Cardiac septum (tissue), 1 donor: ENCODE measurements at places on chromosomes 7 and 10.
A peak's percentile ranks its signal among the peaks of the same experiment; 100 is the strongest.

GRCh38 chr7:98470485-98471240, 69.8 kb upstream of the BAIAP2L1 start:
- no peak for DNase-seq

DNA sequence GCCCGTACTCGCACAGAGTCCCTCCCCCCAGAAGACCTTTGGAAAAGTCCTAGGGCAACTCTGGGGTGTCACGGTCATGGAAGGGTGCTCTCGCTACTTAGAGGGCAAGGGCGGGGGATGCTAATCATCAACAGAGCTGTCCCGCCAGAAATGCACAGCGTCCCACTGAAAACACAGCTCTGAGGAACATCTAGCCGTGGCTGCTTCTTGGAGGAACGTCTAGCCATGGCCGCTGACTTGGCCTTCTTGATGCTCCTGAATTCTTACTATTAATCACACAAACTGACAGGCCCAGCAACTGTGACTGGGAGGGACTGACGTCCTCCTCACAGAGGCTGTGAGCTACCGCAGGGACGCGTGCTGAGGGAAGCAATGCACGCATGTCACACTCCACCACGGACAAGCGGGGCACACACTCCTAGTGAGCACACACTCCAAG, 1.7 kb downstream of the TUBGCP2 start:
- no peak for DNase-seq

DNA sequence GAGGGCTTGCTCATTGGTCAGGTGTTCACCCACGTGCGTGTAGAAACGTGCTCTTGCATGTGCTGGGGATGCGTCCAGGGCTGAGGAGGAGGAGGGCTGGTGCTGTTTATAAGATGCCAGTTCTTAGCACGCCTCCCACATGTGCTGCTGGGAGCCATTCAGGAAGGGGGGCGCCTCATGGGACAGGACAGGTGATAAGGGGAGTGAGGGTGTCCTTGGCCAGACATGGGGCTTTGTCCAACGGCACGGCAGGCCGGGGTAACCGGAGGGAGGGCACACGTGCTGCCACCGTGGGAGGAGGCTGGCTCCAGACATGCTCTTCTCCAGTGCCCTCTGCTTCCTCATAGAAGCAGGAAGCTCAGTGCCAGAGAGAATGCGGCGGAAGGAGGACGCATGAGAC, 150.0 kb downstream of the ZMYND11 start:
- no peak for DNase-seq

DNA sequence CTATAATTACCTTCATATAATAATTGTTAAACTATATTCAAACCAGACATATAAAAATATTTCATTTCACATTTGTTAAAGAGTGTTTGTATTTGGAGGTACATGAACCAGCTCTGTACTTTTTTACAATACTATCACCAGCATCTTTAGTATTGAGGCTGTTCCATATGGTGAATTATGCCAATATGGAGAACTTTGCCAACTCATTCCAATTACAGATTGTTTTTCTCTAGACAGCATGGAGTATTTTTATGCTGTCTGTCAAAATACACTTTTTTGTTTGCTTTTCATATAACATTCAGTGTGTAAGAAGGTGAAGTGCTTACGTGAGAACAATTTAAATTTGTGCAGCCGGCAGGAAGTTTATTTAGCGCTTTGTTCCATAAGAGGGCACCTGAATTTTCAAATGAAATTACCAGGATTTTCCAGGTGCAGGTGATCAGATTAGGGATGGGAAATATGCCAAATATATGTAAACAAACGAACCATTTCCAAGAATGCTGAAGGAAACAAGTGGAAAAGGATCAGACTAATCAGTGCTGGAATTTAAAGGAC, 54.9 kb downstream of the SEMA3E start:
- no peak for DNase-seq

GRCh38 chr7:47635091-47636080, 53.5 kb upstream of the TNS3 start:
- DNase-seq, result no peak

DNA sequence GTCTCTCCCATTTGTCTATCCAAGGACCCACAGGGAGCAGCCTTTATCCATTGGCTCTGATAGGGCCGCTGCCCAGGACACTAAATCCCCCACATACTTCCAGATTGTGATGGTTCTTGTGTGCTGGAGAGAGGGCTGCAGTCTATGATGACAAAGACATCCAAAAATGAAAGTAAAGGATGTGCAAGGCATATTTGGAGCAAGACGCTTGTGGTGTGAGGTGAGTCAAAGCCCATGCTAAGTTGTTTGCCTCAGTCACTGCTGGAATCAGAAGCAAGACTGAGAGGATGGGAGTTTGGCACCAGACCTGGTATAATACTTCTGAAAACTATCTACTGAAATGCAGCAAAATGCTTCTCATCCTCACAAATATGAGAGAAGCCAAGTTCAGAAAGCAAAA, 22.7 kb downstream of the ZNF22 start:
- DNase-seq, result no peak

DNA sequence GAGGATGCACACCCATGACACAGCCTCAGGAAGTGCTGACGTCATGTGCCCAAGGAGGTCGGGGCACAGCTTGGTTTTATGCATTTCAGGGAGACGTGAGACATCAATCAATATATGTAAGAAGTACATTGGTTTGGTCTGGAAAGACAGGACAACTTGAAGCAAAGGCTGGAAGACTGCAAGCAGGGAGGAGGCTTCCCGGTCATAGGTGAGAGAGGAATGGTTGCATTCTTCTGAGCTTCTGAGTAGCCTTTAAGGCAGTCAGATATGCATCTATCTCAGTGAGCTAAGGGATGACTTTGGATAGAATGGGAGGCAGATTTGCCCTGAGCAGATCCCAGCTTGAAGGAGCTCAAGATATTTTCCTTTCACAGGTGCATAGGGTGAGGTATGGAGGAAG, 349.5 kb downstream of the TYW1 start:
- DNase-seq, result no peak

- DNase-seq, result no peak
Observed at GRCh38 chr7:76359978-76360638, 1.3 kb upstream of the YWHAG start.

- DNase-seq, result no peak
Observed at GRCh38 chr7:22859641-22860290, 37.1 kb upstream of the TOMM7 start.

- no peak for DNase-seq
Observed at GRCh38 chr7:134632937-134633540, 13.6 kb upstream of the BPGM start.

DNA sequence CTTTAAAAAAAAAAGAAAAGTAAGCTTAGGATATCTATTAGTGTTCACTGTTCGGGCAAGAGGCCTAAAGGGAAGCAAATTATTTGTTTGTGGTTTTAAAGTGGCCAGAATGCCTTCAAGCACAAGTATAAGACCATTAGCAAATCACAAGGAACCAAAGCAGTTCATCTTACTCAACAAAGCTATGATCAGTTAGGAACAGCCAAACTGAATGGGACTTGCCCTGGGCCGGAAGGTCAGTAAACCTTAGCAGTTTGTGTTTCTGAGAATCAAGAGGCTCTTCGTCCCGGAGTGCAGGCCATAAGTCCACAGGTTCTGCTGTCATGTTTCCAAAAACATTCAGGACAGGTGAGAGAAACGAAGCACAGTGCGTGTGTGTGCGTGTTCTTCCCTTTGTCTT, 4.5 kb downstream of the FBXW4 start:
- no peak for DNase-seq

GRCh38 chr10:70118196-70118595, 14.4 kb downstream of the AIFM2 start:
- no peak for DNase-seq

DNA sequence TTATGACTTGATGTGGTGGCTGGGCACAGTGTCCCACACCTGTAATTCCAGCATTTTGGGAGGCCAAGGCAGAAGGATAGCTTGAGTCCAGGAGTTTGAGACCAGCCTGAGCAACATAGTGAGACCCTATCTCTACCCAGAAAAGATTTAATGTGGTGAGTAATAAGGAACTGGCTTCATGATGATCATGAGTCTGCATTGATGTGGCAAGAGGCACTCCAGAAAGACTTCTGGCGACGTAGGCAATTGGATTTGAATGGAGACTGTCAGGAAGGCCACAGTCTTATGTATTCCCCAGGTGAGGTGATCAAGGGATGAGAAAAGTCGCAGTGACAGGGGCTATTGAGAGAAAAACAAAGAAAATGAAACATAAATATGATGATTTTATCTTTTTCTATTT, 138.0 kb downstream of the CACNB2 start:
- DNase-seq, result no peak

DNA sequence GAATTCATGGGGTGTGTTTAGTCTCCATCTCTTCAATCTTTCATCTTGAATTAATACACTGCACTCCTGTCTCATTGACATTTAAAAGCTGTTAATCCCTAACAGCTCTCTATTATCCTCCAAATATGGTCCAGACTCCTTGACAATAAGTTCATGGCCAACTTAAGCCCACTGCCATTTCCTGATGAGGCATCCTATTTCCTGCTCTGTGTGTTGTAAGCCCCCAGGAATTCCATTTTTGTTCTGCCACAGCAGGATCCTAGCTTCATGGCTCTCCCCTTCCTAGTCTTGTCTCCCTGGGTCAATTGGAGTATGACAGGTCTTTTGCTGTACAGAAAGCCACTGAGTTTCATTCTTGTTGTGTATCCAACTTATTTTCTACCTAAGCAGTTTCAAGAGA, 218.8 kb downstream of the OTUD1 start:
- no peak for DNase-seq

DNA sequence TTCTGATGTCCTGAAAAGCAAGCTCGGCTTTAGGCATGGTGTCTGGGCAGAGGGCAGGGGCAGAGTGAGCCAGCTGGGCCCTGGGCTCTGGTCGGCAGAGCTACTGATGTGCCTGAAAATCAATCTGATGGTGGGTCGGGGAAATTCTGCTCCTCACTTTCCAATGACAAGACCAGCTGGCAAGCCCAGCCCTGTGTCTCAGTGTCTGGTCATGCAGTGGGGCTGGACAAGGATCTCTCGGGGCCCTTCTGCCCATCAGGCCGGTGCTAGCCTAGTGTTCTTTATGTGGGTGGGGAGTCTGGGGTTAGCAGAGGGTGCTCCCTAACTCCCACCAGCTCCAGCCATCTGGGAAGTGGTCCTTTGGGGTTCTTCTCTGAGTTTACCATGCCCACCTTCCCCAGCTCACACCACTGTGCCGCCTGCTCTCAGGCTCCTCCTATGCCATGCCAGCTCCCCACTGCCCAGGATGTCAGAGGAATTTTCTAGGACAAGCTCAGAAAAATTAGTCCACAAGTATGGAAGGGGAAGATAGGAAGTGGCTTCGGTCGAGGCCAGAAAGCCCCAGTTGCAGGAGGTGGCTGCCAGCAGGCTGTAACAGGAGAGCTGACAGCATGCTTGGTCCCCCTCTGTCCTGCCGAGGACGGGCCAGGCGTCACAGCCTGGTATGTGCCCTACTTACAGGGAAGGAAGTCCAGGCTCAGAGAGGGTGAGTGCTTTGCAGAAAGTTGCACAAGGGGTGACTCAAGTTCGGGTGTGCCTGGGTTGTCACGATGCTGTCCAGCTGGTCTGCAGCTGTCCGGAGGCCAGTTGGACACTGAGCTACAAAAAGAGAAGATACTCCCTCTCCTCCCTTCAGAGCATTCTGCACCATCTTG, 135.2 kb downstream of the ADCY1 start:
- peak; percentile 72 for DNase-seq

DNA sequence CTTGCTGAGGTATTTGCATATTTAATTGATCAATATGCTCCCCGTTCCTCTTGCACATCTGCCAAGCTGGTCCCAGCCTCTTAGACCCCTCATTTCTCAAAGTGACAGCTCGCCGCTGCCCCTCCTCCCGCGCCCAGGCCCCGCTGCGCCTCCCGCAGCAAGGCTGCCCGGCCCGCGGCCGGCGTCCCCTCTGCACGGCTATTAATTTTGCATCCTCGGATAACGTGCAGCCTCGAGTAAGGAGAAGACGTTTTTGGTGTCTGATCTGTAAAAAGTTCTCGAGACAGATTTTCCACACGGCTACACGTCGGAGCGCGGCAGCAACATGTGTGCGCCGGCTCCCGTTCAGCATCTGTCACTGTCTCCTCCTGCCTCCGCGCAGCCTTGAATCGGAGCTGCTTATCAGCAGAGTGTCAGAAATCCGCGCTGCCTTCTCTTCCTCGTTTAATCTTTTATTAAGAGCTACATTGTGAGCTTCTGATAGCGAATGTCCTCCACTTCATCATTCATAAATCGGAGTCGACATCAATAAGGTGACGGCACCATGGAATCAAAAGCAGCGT, 65.3 kb downstream of the EBF3 start:
- no peak for DNase-seq

DNA sequence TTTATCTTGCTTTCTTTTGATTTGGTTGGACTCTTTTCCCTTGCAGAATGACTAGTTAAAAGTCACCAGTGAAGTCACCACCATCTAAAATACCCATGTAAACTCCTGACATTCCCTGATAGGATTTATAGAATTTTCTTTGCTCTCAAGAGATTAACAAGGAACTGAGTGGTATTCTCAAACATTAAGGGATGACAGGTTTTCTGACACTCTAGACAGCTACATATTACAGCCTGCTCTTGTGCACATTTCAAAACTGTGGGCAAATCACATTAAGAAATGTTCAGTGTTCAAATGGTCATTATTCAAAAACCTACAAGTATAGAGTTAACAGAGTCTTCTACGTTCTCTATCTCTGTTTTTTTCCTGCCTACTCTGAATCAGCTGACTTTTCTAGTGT, 15.8 kb upstream of the ACSM6 start:
- DNase-seq, result no peak

DNA sequence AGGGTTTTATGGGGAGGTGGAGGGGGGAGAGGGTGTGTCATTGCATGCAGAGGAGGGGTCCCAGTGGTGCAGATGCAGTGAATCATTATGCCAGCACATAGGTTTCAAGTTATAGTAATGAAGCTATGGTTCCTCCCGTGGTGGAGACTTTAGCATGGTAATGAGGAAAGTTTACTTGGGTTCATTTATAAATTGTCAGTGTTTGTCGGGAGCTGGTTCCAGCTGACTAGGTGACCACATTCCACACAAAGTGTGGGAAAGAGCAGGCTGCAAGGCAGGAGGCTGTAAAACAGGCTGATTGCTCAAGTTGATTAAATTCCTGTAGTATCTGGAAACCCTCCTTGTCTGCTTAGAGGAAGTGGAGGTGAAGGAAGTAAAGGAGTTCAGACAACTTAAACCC, 78.9 kb downstream of the SRI start:
- no peak for DNase-seq

DNA sequence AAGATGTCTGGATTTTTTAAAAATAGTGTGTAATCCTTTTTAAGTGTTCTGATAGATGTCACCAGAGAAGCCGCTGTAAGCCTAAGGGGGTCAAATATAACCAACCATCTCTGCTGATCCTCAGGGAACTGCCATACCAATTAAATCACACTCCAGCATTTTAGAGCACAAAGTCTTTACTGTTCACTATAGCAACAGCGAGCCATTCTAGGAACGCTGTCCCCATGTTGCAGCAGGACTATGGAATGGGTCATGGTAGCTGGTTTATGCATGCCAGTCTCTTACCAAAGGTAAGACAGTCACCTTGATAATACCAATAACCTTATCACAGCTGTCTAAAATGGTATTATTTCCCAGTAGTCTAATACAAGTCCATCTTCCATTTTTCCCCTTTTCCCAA, 33.5 kb downstream of the TRIM24 start:
- DNase-seq, result no peak

- DNase-seq, result no peak
Observed at GRCh38 chr10:99872367-99873162, 90.1 kb downstream of the ABCC2 start.

GRCh38 chr7:75981203-75981452, 13.3 kb downstream of the TMEM120A start:
- DNase-seq, result no peak
